Ecto neural progenitor cell (in vitro differentiated cells): ENCODE measurements at places on chromosomes 5 and 9.
A peak's percentile ranks its signal among the peaks of the same experiment; 100 is the strongest.

DNA sequence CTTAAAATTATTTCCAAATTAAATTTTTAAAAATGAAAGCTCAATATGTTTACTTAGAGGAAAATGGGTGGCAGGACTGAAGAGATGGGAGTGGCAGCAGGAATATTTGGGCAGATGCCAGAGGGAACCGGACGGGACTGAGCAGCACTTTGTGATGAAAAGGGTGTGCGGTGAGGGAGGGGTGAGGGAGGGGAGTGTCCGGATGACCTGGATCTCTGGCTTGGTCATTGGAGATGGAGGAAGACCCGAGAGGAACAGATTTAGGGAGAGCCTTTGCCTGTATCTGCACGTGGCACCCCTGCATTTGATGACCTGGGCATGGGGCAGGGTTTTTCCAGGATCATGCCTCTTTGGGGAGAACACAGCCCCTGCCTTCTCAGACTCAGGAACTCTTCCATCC lies 201.1 kb upstream of the MVB12B start:
- no peak for DNase-seq

DNA sequence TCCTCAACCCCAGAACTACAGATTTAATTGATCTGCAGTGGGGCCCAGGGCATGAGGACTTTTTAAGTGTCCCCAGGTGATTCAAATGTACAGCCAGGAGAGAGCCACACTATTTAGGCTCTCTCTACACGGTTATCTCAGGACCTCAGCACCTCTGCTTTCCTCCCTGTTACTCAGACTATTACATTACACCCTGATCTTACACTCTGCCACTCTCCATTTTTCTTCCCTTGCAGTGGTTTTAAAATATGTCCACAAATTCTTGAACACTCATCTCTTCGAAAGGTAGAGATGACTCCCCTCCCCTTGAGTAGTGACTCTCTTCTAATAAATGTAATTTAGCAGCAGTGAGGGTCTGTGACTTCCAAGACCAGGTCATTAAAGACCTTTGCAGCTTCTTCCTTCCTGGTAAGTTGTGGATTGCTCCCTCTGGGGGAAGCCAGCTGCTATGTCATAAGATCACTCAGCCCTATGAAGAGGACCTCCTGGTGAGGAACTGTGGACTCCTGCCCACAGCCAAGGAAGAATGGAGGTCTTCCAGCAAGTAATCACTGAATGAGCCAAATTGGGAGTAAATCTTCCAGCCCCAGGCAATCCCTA lies 87.5 kb upstream of the SSBP2 start:
- no peak for DNase-seq

DNA sequence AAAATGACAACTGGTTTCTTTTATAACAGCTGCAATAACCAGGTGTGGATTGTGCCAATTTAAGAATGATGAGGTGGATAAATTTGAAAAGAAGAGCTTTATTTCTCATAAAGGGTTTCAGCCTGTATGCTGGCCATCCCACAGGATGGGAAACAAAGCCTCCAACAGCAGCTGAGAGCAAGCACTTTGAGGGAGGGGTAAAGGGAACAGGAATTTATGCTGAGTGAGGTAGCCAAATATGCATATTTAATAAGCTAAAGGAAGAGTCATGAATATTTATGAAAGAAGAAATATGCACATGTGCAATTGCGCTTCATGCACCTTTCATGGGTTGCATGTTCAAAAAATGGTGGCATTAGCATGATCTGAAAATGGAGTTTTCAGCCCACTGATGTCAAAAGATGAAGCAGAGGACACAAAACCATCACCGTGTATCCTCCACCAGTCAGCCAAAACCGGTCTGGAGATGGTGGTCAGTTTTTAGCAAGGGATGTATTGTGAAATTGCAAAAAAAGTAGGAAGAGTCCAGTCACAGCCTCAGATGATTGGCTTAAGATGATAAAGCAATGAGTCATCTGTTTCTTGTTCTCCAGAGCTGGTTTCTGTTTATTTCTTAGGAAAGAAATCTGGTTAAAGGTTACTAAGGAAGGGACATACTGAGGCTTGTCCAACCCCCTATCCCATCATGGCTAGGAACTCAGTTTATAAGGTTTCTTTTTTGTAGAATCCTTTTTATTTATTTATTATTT lies 47.9 kb downstream of the DEPDC1B start:
- no peak for DNase-seq

GRCh38 chr9:25742256-25742655 lies 64.0 kb upstream of the TUSC1 start:
- DNase-seq, result no peak

- DNase-seq, result no peak
Observed at GRCh38 chr9:17280350-17281012, 145.6 kb downstream of the CNTLN start.

GRCh38 chr9:109560470-109561132 lies 62.5 kb upstream of the PTPN3 start:
- peak; percentile 60 for DNase-seq

GRCh38 chr5:143197260-143197656 lies 206.2 kb downstream of the NR3C1 start:
- DNase-seq, result no peak

DNA sequence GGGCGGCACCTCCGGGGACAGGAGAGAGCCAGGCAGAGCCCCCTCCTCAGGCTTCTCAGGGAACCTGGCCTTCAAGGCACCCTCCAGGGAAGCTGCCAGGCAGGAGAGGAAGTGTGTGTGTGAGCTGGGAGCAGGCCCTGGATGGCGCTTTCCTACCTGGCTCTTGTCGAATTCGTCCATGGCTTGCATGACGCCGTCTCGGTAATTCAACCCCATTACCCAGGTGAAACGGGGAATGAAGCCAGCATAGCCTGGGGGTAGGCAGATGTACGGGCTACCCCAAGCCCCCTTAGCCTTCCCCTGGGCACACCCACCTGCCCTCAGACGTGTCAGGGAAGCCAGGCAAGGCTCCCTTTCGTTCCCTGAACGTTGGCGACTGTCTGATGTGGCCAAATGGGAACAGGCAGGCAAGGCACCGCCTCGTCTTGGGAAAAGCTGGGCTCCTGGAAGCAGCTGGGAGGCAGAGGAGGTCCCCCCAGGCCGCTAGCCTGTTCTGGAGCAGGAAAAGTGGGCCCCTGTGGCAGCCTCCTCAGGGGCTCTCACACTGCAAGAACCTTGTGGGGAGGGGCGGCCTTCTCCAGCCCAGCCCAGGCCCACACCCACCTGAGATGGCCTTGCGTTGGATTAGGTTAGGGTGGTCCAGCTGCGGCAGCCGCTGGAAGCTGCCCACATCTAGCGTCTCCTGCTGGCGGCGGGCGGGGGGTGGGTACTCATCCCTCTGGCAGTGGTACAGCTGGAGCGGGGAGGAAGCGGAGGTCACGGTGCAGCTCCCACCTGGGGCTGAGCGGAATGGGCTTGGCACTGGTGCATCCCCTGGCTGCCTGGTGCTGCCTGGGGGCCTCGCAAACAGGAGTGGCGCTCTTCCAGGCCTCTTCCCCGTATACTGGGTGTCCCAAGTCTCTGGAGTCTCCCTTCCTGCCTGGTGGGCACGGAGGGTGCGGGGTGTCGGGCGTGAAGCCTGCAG lies 3.7 kb downstream of the TUBB4B start:
- no peak for DNase-seq

DNA sequence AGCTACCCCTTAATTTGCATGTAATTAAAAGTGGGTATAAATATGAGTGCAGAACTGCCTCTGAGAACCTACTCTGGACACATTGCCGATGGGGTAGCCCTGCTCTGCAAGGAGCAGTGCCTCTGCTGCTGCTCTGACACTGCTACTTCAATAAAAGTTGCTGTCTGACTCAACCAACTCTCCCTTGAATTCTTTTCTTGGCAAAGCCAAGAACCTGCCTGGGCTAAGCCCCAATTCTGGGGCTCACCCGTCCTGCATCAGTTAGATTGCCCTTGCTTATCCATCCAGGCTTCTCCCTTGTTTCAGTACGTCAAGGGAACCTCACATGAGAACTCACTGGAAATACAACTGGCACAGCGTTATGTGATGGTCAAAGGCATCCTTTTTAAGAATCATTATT lies 44.1 kb downstream of the FBXL7 start:
- no peak for DNase-seq

- DNase-seq, result no peak
Observed at GRCh38 chr5:7518947-7519560, 123.1 kb downstream of the ADCY2 start.

GRCh38 chr5:134371834-134372340 lies 518 bp downstream of the UBE2B start:
- DNase-seq, result peak; percentile 86

DNA sequence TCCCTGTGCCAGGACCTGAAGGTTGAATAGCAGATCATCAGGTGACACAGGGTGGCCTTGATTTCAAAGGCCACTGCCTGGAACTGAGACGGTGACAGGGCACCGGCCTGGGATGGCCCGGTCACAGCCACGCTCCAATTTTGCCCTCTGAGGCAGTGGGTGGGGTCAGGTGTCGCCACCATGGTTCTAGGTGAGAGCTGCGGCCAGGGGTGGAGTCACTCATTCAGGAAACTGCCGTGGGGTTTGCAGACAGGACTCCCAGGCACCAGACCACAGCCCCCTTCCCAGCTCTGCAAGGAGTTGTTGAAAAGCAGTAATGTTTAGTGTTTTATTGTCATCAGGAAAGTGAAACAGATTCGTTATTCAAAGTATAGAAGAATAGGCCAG lies 17.3 kb upstream of the RNU6ATAC start:
- DNase-seq, result no peak

- no peak for DNase-seq
Observed at GRCh38 chr9:86282979-86283535, 719 bp upstream of the ISCA1 start.

GRCh38 chr5:37869216-37869615 lies 29.4 kb upstream of the GDNF start:
- no peak for DNase-seq

GRCh38 chr9:95086564-95086955 lies 230.9 kb downstream of the FANCC start:
- DNase-seq, result peak; percentile 78

GRCh38 chr5:72525816-72526215 lies 18.6 kb upstream of the ZNF366 start:
- no peak for DNase-seq

DNA sequence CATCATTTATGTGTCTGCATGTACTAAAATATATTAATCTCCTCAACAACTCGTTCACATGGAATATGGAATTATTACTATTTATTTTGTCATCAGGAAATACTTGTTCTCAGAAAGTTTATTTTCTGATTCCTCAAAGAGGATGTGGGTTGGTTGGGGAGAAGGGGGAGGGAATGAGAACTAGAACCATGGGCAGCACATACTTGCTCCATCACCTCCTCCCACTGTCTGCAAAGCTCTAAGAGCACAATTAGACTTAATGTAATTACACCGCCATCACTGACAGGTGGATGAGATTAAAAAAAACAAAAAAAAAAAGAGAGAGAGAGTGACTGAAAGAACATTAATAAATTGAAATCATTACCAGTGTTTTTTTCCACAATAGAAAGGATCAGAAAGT lies 98.2 kb downstream of the OXCT1 start:
- no peak for DNase-seq

GRCh38 chr5:54969856-54970828 lies 15.3 kb downstream of the ESM1 start:
- DNase-seq, result no peak

GRCh38 chr9:91532325-91532724 lies 108.7 kb upstream of the NFIL3 start:
- DNase-seq, result no peak

DNA sequence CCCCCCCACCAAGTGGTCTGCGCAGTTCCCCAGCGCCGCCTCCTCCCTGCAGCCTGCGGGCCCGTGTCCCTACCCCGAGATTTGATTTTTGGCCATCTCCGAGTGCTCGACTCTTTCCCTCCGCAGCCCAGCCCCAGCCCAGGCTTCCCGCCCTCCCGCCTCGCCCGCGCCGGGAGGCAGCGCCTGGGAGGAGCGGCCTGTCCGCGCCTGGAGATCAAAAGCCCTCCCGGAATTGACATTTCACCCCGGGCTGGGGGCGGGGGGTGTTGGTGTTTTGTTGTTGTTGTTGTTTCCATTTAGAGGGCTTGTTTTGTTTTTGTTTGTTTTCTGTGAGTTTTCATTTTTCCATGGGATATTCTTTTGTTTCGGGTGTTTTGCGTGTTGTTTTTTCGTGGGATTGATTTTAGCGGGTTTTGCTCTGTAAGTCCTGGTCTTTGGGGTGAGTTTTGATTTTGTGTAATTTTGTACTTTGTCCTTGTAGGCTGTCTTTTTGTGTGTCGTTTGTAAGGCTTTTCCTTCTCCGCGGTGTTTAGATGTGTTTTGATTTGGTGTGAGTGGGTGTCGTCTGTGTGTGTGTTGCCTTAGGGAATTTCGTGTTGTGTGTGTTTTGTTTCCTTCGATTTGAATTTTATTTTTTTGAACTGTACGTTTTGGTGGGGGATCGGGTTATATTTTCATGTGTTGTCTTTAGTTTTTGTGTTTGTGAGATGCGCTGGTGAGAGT lies 1.7 kb upstream of the PAX5 start:
- peak; percentile 74 for DNase-seq

GRCh38 chr5:10737880-10738279 lies 23.2 kb downstream of the DAP start:
- no peak for DNase-seq

- DNase-seq, result no peak
Observed at GRCh38 chr9:132990781-132991180, 12.3 kb downstream of the GFI1B start.

- DNase-seq, result no peak
Observed at GRCh38 chr9:4973902-4974301, 11.2 kb upstream of the JAK2 start.

GRCh38 chr5:169960659-169961058 lies 19.6 kb downstream of the INSYN2B start:
- DNase-seq, result no peak

DNA sequence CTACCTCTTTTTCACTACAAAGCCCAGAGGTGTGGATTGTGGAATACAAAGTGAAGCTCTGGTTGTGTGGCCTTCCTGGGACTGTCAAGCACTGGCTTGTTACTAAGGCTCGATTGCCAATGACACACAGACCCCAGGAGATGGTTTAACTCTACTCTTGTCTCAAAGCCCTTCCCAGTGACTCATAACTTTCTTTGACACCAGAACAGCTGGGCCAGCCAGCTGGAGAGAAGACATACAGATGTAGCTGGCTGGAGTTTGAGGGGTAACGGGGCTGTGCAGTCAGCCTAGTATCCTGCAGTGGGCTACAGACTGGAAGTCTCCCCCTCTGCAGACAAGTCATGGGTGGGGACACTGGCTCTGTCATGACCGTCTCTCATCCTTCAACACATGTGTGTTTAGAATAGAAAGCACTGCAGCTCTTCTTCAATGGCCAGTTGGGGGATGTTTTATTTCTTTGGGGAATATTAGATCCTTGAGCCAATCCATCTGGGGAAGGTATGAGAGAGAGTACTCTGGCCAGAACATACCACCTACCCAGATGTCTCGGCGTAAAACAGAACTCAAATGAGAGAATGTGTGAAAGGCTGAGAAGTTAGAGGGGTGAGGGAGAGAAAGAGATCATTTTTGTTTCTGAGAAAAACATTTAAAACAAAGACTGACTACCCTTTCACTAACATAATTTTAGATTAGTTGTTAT lies 53.3 kb downstream of the SEMA6A start:
- no peak for DNase-seq

GRCh38 chr5:113215401-113216060 lies 219.3 kb downstream of the TSSK1B start:
- no peak for DNase-seq

DNA sequence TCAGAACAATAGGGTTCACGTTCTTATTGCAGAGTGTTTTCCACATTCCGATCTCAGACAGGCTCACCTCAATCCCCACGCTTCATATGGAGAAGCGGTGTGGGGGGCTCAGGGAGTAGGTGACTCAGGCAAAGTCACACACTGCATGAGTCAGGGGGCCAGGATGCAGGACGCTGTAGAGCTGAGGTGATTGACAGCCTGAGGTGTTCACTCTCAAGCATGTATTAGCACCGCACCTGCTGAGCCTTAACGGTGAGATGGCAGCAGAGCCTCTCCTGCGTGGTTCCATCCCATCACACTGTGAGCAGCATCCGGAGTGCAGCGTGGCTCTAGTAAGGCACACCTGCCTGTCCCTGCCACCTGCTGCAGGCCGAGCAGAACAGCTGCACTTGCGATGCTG lies 194.0 kb downstream of the IRX2 start:
- DNase-seq, result no peak
